ENCODE measurements at places on chromosomes 1 and 21.

DNA sequence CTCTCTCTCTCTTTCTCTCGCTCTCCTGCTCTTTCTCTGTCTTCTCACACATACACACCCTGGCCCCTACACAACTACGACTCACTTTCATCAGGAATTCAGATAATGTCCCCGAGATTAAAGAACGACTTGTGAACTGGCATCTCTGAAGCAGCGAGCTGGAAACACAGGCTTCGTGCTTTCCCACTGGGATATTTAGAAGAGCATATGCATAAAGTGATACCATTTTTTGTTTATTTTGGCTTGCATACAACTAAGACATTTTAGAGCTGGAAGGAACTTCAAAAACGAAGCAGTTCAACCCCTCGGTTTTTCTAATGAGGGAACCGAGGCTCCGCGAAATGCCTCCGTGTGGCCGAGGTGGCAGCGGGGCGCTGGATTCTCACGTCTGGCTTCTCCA, 88.6 kb downstream of the ZBTB18 start:
- DNase-seq: no peak

DNA sequence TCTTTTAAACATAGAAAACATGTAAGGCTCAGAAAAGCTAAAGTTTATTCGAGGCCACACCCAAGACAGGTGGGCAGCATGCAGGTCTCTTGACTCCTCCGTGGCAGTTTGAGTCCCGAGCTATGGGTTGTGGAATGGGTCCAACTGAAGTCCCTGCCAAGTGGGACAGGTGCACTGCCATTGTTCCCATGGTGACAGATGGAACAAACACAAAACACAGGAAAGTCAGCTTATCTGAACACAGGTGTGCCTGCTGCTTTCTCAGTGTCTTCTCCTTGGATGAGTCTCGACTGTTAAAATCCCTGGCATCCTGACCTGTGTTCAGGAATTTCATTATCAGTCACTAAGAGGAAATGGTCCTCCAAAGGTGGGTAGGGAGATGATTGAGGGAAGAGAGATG, 99.0 kb upstream of the RAB4A start:
- DNase-seq: no peak

- DNase-seq: no peak
Observed at GRCh38 chr1:212388985-212389716, 25.5 kb downstream of the PACC1 start.

- no peak for DNase-seq
Observed at GRCh38 chr1:221159608-221160007, 280.4 kb downstream of the HLX start.

DNA sequence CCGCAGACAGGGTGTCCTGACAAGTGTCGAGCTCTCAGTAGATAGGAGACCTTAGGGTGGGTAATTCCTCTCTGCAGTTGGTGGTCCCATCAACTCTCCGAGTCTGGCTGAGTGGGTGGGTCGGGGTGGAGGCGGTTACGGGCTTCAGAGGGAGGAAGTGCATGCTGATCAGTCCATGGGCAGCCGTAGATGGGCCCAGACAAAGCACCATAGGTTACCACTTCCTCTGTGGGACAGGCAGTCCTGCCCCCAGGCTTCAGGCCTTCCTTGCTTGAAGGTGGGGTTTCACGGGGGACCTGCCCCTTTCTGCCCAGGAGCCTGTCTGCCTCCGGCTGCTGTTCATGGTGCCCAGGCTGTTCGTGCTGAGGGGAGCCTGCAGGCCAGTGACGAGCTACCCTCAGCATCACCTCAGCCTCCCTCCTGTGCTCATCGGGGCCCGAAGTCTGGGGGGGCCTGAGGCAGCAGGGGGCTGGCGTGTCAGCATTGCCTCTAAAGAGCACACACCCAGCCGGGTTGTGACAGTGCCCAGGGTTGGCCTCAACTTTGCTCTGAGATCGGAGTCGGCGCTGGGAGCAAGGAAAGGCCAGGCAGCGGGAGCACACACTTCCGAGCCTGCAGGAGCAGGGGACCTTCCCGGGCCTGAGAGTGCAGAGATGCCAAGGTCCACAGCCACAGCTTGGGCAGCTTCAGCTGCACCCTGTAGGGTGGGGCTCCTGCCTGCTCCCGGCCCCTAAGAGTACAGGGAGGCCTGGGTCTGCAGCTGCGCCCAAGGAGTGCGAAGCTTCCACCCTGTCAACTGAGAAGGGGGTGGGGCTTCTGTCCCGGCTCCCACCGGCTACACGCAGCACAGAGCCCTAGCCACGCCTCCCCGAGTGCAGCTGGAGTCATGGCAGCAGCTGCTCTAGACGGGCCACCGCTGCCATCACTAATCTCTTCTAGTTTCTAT, 225.4 kb upstream of the NRIP1 start:
- DNase-seq: no peak

- no peak for DNase-seq
Observed at GRCh38 chr1:82819234-82819633, 1018.5 kb downstream of the ADGRL2 start.

GRCh38 chr1:220809704-220810103, 23.0 kb downstream of the MTARC1 start:
- no peak for DNase-seq

DNA sequence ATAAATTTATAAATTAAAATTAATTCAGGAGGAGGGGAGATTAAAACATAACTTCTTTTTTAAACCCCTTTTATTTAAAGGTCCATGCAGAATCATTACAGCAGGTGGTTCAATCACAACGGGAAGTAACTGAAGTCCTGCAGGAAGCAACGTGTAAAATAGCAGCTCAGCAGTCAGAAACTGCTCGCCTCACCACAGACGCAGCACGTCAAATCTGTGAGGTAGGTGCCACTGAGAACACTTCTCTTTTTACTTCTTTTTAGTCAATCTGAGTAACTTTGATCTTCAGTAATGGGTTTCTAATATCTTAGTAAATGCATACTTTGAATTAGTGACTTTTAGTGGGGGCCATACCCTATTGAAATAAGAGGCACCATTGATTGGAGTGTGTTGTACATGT, 87.0 kb downstream of the CEP350 start:
- DNase-seq: no peak

DNA sequence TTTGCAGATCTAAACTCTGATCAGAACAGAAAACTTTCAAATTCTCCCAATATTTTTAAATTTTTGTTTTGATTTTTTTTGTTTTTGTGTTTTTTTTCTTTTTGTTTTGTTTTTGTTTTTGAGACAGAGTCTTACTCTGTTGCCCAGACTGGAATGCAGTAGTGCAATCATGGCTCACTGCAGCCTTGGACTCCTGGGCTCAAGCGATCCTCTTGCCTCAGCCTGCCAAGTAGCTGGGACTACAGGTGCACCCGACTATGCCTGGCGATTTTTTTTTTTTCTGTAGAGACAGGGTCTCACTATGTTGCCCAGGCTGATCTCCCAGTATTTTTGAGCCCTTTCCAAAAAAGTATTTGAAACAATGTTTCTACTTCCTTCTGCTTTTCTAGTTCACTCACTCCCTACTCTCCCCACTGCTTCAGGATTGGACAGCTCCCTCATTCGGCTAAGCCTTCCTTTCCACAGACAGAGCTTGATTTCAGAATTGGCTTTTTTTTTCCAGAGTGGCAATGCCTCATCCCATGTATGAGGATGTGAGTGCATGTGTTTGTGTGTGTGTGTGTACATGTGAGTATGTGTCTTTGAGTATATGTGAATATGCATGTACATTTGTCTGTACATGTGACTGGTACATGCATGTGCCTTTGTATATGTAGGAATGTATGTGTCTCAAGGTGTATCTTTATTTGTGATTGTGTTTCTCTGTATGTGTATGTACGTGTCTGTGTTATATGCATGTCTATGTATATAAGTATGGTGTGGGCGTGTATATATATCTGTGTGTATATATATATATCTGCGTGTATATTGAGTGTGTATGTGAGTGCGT, 11.9 kb downstream of the LHX4 start:
- DNase-seq: no peak

GRCh38 chr1:60866917-60867531, 215.3 kb upstream of the NFIA start:
- DNase-seq: no peak

DNA sequence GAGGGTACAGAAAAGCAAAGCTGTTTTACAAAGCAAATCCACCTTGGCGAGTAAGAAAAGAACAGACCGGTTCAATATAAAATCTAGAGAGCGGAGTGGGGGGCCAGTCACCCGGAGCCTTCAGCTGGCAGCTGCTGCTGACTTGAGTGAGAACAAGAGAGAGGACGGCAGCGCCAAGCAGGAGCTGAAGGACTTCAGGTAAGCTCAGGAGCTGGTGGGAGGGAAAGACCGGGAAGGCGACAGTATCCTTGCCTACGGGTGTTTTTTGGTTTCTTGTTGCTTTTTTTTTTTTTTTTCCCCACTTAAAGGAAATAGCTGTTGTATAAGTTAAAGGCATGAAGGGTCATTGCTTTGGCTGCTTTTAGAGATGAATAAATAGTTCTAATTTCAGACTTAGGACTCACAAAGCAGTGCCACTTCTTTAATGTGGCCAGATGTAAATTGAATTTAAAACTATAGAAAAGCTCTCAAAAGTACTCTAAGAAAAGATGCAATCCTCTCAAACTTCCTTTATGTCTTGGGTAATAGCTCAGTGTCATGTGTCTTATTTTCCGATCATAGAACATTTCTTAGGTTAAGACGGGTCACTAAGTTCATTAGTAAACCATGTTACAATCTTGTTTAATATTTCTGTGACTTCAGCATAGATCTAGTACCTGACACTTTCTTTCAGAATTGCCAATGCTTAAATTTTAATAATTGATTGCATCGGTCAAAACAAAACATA, 82.8 kb downstream of the PRDM2 start:
- no peak for DNase-seq

- no peak for DNase-seq
Observed at GRCh38 chr21:44749116-44749758, 37.9 kb upstream of the TSPEAR start.

DNA sequence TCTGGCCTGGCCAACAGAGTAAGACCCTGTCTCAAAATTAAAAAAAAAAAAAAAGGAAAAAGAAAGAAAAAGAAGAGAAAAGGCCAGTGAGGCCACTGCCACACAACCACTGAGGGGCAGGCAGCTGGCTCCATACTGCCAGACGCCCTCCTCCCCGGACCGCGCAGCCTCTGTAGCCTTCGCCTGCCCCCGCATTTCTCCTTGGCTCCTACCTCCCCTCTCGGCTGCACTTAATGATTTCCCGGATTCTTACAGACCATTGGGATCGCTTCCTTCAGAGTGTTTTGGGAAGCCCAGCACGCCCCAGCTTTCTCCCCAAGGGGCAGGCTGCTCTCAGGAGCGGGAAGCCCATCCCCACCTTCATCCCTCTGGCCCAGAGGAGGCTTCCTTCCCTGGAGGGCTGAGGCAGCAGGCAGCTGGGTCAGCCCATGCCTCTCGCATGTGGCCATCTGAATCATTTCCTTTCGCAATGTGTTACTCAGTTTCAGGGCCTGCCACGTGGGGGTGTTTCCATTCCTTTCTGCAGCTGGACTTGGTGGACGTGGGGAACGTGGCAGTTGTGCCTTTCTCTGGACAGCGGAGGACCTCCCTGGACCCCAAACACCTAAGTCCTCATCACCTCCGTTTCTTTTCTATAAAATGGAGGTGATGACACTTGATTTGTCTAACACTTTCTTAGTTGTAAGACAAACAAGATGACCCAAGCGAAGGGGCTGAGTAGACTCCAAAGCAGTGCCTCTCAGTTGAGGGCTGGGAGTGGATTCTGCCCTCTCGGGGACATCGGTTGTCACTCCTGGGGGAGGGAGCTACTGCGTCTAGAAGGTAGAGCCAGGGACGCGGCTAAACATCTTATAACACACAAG, 2.3 kb downstream of the SLC2A5 start:
- no peak for DNase-seq

- no peak for DNase-seq
Observed at GRCh38 chr1:110012100-110012780, 22.2 kb upstream of the STRIP1 start.

- DNase-seq: no peak
Observed at GRCh38 chr1:56187405-56187804, 392.0 kb downstream of the PLPP3 start.

GRCh38 chr1:9305216-9305615, 12.5 kb downstream of the SPSB1 start:
- no peak for DNase-seq

DNA sequence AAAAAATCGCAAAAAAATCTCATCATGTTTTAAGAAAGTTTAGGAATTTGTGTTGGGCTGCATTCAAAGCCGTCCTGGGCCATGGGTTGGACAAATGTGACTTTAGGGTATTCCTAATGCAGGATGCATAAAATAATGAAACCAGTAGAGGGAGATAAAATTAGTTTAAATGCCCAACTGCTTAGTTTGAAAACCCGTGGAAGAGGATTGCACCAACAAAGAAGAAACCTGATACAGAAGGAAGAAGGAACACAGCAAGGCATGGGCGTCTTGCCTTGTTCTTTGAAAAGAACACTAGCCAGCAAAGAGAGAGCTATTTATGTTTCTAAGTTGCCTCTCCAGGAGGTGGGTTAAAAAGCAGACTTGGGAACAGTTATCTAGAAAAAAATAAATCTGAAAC, 37.9 kb downstream of the WDR3 start:
- DNase-seq: no peak

DNA sequence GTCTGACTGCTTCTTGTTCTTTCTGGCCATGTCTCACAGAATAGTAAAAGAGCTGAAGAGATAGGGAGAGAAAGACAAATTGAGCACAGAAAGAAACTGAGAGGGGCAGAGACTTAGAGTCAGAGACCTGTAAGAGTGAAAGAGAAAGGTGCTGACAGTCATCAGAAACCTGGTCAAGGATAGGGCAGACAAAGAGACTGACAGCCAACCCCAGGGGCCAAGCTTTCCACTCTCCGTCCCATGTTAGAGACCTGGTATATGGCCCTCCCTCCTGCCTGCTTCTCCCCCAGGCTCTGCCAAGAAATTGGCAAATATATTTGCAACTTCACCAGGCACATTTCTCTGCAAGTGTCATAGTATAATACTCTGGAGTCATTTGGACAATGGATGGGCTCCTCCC, 64.6 kb downstream of the RHBG start:
- no peak for DNase-seq

DNA sequence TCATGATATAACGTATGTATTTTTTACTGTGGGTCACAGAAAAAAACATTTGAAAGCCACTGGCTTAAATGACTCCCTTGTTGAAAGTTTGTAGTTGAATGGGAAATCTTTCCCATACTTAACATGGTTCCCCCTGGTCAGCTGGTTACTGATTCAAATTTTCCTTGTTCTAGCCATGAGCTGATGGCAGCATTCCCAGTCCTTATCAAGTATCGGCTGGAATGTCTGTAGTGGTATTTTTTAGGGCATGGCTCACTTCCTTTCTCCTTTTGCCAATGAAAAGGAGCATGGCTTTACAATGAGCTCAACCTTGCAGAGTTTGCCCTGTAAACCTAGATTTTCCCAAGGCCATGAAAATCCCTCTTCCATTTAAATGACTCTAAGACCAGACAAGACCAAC, 55.7 kb downstream of the GIPC2 start:
- no peak for DNase-seq
